ENCODE measurements at places on chromosomes 11 and 22.
A peak's percentile ranks its signal among the peaks of the same experiment; 100 is the strongest.

- DNase-seq: no peak
Measured at GRCh38 chr22:26273011-26273675, 103.9 kb downstream of the SEZ6L start.

GRCh38 chr11:37502202-37502601 is 904.2 kb upstream of the RAG2 start:
- no peak for DNase-seq

DNA sequence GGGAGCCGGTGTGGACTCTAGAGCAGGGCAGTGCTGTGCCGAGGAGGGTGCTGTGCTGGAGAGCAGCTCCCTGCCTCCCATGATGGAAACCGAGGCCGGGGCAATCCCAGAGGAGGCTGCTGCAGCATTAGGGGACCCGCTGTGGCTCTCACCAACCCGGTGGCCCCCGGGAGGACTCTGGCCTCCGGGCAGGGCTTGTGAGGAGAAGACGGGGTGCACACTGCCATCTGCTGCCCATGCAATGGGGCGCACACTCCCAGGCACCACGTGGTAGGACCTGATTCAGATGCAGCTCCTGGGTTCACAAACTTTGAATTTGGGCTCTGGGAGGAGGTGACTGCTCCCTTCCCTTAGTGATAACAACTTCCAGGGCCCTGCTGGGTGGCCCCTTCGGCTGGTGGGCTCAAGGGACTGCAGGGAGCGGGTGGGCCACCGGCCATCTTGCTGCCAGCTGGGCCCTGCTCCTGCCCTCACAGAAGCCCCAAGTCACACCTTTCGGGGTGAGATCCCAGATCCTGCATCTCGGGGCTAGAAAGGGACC is 93.8 kb upstream of the FGF3 start:
- peak; percentile 55 for DNase-seq

- DNase-seq: peak; percentile 51
Measured at GRCh38 chr11:73229321-73229895, 11.3 kb downstream of the P2RY2 start.

DNA sequence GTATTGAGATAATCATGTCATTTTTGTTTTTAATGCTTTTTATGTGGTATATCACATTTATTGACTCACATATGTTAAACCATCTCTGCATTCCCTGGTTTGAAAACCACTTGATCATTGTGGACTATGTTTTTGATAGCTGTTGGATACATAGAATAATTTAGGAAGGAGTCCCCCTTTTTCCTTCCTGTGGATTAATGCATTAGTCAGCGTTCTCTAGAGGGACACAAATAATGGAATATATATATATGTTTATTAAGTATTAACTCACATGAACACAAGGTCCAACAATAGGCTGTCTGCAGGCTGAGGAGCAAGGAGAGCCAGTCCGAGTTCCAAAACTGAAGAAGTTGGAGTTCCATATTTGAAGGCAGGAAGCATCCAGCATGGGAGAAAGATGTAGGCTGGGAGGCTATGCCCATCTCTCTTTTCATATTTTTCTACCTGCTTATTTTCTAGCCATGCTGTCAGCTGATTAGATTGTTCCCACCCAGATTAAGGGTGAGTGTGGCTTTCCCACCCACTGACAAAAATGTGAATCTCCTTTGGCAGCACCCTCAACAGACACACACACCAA is 123.8 kb downstream of the ZNF280B start:
- DNase-seq: no peak

- DNase-seq: no peak
Measured at GRCh38 chr22:50162391-50162956, 8.1 kb upstream of the PANX2 start.

DNA sequence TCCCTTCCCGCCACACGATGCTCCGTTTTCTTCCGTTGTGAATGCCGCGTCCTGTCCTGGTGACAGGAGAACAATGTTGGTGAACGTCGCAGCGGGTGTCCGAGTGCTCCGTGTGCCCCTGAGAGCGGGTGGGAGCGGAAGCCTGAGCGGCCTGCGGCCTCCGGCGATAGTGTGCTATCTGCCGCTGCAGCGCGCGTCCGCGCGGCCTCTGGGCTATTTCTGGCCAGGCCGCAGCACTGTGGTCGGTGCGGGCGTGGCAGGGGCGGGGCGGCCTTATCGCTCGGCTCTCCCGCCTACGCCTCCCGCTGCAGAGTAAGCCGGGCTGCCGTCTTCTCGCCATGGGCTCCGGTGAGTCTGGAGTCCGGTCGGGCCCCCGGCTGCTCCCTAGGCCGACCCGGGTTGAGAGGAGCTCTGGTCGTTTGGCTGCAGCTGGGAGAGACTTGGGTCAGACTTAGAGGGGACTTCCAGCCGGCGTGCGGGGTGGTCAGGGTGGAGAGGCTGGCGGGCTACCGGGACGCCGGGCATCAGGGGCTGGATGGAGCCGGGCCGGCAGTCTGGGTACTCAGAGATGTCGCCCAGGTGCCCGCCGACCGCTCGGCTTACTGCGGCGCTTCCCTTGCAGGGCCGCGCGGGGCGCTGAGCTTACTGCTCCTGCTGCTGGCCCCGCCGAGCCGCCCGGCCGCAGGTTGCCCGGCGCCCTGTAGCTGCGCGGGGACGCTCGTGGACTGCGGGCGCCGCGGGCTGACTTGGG is at the start of gene GP1BB:
TSS of gene GP1BB (plus strand) at position 308 of the 751 bp plus-strand sequence. CDS start at position 339, 31 bp downstream.
- no peak for DNase-seq

DNA sequence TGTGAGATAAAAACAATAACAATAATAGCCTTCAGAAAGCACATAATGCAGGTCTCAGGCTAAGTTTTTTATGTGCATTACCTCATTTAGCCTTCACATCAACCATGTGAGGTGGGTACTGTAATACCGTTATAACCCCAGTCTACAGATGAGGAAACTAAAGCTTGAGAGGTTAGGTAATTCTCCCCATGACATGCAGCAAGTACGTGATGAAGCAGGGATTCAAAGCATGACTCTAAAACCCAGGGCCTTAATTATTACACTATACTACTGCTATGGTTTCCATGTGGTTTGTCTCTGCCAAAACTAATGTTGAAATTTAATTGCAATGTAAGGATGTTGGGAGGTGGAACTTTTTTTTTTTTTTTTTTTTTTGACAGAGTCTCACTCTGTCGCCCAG is 37.7 kb upstream of the FDX1 start:
- no peak for DNase-seq

GRCh38 chr11:93236741-93237675 is 39.2 kb upstream of the SLC36A4 start:
- DNase-seq: no peak

- DNase-seq: no peak
Measured at GRCh38 chr11:2321311-2321683, 19.5 kb downstream of the TSPAN32 start.

DNA sequence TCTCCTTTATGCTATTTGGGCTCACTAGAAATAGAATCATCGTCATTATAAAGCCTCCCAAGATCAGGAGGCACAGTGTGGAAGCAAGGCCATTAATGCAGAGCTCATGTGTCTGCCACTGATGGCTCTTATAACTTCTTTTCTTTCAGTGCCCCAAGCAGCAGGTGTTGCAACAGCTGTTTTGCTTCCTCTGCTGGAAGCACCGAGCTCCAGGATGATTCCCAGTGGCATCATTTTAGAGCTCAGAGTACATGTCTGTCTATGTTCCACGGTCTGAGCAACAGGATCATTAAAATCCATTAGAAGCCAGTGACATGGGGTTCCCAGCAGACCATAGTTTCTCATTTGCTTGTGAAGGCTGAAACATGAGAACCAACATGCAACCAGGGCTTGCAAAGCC is 803.0 kb upstream of the FAT3 start:
- DNase-seq: no peak

- DNase-seq: no peak
Measured at GRCh38 chr11:94775567-94776327, 7.6 kb downstream of the AMOTL1 start.

GRCh38 chr11:96035031-96035739 is 111.3 kb upstream of the MTMR2 start:
- no peak for DNase-seq

DNA sequence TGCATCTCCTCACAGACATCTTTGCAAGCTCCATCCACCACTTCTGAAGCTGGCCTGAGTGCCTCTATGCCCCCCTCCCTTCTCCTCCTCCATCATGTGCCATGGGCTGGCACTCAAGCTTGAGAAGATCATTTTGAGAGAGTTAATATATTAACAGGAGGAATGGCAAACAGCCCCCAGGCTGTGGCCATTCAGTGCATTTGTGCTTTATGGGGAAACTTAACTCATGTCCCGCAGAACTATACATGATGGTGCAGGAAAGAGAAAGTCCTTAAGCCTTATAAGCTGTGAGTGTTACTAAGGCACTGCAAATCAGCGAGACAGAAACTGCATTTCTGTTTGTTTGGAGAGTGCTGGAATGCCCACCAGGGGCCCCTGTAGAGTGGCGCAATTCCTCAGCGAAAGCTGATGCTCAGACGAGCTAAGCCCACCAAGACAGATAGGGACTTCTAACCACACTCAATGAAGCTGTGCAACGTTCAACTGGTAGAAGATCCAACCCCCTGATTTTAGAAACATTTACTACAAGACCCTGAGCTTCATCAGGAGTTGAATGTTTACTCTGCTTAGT is 26.8 kb upstream of the PHLDA2 start:
- no peak for DNase-seq

GRCh38 chr11:86818462-86819192 is 18.3 kb downstream of the PRSS23 start:
- no peak for DNase-seq

DNA sequence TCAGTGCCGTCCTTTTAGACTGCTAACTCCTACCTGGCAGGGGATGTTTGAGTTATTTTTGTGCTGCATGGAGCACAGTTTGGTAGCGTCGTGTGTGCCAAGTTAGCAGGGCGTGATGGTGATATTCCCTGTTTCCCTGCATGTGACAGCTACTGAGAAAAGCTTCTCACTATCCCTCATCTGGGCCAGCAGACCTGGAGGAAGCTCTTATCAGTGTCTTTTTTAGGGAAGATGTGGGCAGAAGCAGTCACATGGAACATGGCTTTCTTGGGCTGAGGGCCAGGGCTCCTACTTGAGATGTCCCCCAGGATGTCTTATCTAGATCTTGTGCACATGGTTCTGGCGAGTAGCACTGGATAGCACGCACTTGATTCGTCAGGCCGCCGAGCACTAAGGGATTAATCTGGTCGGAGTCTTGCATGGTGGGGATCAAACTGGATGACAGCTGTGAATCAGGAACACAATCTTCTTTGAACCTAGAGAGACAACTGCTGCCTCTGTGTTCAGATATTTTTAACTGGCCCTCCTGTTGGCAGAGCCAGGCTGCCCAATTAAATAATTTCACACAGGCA is 33.8 kb downstream of the TECTA start:
- no peak for DNase-seq

DNA sequence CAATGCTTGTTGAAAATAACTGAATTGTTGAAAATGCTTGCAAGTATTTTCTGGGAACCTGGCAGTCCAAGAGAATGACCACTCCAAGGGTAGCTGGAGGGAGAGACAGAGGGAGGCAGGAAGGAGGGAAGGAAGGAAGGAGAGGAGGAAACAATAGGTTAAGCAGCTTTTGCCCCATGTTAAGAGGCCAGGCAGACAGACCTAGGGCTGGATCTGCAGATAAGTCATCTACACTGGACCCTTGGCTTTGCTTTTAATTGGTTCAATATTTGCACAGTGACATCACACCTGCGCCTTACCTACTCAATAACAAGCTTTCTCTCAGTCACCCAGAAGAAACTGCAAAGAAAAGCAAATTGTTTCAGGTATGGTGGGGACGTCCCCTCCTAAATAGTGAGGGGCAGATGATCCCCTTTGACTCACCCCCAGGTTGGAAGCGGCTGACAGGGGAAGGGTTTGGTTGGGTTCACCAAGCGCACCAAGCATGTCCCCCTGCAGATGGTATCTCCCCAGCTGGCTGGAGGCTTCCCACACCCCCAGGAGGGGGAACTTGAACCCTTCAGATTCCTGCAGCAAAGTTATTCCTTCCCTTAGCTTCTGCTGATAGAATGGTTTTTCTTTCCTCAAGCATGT is 24.3 kb downstream of the MYH9 start:
- no peak for DNase-seq

DNA sequence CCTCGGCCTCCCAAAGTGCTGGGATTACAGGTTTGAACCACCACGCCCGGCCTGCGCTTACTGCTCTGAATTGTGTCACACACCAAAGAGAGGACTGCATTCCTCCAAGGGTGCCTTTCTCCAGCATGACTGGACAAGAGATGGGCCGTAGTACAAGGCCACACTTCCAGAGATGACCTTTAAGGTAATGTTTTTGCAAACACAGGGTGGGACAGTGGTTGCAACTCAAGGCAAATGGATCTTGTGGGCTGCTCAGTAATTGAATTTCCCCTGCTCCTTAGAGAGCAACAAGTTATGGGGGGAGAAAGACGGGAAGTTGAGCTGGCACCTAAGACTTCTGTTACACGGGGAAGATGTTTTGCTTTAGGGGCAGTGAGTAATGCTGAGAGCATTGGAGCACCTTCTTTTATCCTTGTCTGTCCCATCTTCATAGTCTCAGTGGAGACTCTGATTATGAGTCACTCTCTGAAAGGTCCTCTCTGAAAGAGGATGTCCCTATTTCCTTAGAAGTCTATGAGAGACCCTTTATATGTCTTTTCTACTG is 66.3 kb downstream of the C11orf91 start:
- DNase-seq: no peak

GRCh38 chr11:14179116-14179820 is 179.7 kb downstream of the RRAS2 start:
- no peak for DNase-seq

DNA sequence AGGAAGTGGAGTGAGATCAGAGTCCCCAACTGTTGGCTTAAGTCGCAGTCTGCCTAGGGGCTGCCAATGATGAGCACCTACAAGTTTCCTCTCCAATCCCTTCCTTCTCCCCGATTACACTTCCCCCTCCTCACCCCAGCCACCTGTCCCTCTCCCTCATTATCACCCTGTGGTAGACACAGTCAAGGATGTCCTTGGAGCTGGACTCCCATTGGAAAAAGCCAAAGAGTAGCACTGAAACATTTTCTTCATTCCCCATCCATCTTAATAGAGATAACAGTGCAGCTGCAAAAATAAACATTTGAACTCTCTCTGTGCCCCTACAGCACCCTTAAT is 146.2 kb downstream of the DBX1 start:
- no peak for DNase-seq

GRCh38 chr11:4881860-4882500 is at the start of gene OR51T1:
OR51T1 (plus strand) TSS chr11:4881900; CDS start chr11:4881900, 0 bp downstream.
- DNase-seq: no peak

DNA sequence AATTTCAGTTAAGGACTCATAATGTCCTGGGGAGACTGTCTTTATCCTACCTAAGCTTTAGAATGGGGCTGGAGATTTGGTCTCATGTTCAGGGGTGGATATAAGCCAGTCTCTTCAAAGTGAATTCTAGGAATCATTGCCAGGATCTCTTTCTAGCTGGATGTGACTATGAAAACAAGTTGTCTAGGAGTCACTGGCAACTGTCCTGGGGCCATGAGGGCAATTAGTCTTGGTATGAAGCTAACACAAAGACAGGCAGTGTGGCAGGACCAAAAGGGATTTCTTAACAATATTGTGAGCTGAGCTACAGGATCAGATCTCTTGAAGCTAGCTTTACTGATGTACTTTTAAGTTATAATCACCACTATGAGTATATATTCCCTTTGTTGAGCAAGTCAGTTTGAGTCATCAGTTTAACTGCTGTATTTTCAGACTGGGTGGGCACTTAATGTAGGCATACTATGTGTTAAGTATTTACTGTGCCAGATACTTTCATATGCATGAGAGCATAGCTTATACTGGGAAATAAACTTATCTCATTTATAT is 390.0 kb upstream of the CCDC90B start:
- no peak for DNase-seq

- DNase-seq: no peak
Measured at GRCh38 chr11:25938952-25939351, 393.0 kb upstream of the ANO3 start.

- DNase-seq: no peak
Measured at GRCh38 chr11:86141727-86142126, 72.8 kb upstream of the PICALM start.

All from spleen (tissue), 13 donors.